Fibroblast of the aortic adventitia (primary cell): ENCODE measurements at places on chromosomes 3 and 15.

GRCh38 chr3:111684640-111685039, 89.5 kb upstream of the ZBED2 start:
- DNase-seq = no peak

DNA sequence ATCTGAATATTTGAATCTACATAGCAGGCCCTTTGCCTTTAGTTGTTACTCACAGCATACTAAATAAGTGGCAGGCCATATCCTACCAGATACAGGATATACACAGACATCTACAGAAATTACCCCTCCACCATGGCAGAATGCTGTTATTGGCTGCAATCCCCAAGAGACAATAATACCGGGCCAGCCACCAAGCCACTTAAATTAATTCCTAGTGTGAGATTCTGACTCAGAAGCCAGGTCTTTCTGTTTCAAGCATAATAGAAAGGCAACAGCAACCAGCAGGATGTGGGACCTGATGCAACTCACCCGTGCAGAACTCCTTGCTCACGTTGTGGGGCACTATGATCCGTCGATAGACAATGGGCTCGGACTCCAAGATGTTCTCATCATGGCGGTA, 39.8 kb downstream of the CLK3 start:
- no peak for DNase-seq

DNA sequence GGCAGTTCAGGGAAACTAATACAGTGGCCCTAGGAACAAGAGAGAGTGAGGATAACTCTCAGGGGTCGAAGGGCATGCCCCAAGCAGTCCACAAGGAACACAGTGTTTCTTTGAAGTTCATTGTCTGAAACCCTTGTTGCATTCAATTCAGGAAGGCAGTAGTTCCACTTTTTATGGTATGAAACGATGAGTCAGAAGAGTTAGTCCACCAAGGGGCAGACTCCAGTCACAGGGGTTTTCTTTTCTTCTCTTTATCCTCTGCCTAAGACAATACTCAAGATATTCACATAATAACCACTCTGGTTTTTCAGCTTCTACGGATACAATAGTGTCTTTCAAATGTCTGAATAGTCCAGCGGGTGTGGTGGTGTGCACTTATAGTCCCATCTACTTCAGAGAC, 23.7 kb upstream of the TICRR start:
- no peak for DNase-seq

DNA sequence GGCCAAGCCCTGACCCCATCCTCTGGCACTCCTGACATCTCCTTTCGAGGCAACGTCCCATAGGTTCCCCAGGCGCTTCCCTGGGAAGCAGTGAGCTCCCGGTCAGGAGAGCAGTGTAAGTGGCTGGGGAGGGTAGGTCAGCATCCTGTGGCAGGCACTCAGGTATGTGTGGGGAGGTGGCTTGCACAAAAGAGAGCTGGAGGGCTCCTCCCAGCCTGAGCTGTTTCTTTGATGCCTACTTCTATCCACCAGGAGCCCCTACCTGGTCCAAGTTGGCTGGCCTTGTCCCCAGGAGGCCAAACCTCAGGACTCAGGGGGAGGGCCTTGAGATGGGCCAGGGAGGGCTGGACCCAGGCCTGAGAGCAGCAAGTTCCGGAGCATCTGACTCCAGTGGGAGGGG, 31.7 kb upstream of the LINGO1 start:
- no peak for DNase-seq

DNA sequence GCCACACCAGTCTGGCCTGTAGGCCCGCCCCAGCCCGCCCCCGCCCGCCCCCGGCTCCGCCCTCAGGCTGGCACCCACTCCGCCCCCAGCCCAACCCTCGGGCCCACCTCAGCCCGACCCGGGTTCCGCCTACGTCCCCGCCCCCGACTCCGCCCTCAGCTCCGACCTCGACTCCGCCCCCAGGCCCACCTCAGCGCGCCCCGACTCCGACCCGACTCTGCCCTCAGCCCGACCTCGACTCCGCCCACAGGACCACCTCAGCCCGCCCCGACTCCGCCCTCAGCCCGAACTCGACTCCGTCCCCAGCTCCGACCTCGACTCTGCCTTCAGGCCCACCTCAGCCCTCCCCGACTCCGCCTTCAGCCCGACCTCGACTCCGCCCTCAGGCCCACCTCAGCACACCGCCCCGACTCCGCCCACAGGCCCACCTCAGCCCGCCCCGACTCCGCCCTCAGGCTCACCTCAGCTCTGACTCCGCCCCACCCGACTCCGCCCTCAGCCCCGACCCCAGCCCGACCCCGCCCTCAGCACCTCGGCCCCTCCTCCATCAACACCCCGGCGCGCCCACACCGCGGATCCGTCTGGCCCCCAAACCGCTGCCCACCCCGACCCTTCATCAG, at the start of gene RAB43:
RAB43 (minus strand) TSS at position 13 of the 620 bp plus-strand sequence. CDS start 315 bp downstream, outside the sequence.
- DNase-seq = peak; percentile 72

DNA sequence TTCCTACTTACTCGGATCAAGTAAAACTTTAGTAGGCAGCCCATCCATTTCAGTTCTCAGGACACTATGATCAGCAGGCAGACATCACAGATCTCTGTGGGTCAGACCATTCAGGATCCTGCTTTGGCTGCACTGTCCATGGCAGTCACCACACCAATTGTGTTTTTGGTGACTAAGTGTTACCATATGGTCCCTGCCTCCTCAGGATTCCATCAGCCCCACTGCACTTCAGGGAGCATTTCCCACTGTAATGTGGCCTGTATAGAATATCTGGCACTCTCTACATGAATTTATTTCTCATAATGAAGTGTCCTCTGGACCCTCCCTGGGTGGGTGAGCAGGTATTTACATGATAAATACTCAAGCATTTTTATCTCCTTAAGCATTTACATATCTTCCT, 41.3 kb downstream of the ZNF445 start:
- no peak for DNase-seq

- DNase-seq = no peak
Observed at GRCh38 chr3:158465074-158465473, 105.9 kb upstream of the MLF1 start.

DNA sequence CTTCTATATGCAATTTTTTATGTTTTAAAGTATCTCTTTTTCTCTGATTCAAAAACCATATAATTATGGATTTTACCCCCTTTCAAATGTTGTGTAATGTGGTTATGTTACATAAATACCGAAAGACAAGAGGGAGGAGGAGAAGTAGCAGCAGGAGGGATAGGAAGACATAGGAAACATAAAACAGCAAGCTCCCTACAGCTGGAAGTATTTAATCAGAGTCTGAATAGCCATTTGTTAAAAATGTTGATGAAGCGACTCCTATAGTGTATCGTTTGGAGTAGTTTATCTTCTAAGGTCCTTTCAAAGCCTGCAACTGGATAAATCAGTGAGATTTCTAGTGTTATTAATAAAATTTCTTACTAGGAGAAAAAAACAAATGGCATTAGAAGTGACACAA, 598.1 kb upstream of the GOLIM4 start:
- no peak for DNase-seq

- DNase-seq = no peak
Observed at GRCh38 chr15:98433346-98433745, 215.0 kb upstream of the IGF1R start.
